ENCODE measurements at places on chromosomes 4 and X.
A peak's percentile ranks its signal among the peaks of the same experiment; 100 is the strongest.

DNA sequence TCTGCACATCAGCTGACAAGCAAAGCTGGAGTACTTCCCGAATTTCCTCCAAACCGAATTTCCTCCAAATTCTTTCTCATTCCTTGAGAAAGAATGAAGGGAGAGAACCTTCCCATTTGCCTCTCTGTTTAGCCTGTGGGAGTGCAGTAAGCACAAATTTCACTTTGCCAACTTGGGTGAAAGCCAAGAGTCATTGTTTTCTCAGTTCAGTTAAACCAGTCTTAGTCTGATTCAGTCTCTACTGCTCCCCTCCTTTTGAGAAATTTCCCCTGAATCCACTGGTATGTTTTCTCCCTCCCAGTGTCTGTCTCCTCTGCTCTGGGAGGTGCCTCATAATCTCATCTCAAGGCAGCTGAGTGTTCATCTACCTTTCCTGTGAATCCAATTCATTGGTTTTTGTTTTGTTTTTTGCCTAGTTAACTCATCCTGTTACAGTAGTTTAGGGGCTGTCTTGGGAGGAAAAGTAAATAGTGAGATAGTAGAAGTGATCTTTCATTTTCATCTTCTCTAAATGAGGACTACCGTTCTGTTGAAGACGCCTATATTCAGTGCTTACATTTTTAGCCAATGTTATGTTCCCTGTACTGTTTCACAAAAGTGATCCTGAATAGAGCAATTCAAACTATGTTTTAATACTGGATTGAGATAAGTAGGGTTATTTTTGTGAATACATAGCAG lies 49.0 kb downstream of the SYTL5 start:
- DNase-seq = no peak

DNA sequence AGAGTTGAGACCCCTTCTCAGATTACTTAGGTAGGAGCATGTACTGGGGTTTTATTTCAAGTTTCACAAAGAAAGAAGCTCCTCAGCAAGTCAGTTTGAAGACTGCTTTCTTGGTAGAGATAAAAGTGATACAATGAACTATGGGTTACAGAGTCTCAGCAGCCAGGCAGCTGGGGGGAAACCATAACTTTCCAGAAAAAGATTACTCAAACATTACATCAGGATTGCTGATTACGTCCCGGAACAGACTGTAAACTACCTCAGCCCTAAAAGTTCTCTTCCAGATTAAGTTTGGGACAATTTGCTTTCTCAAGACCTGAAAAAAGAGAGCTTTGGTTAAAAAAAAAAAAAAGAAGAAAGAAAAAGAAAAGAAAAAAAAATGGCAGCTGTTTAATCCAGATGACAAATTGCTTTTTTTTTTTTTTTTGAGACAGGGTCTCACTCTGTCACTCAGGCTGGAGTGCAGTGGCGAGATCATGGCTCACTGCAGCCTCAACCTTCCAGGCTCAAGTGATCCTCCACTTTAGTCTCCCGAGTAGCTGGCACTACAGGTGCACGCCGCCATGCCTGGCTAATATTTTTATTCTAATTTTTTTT lies 16.6 kb downstream of the SAT1 start:
- no peak for DNase-seq

DNA sequence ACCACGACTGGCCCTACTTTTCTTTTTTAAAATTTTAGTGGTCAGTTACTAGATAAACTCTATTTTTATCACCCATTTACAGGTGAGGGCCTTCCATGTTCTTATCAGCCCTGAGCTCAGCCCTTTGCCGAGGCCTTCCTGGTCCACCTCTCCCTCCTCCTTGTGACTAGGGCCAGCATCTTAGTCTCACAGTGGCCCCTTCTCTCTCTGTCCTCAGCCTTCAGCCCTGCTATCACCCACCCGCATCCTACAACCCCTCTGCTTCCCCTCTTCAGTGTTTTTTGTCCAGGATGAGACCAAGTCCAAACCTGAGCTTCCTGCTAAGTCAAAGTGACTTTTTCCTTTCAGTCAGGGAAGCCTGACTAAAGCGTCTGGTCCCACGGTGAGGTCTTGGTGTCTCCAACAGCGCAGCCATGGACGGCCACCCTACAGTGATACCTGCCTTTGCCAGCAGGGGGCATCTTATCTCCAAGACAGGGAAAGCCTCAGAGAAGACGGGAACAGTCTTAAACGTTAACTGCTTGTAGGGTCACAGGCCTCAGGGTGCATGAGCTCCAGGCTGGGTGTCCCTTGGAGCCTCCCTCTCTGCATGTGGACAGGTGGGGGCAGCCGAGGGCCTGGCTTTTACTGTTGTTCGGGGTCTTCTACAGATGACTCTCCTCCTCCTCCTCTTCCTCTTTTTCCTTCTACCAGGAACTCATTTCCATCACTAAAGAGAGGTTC lies 11.7 kb upstream of the GAGE10 start:
- DNase-seq = peak; percentile 71

DNA sequence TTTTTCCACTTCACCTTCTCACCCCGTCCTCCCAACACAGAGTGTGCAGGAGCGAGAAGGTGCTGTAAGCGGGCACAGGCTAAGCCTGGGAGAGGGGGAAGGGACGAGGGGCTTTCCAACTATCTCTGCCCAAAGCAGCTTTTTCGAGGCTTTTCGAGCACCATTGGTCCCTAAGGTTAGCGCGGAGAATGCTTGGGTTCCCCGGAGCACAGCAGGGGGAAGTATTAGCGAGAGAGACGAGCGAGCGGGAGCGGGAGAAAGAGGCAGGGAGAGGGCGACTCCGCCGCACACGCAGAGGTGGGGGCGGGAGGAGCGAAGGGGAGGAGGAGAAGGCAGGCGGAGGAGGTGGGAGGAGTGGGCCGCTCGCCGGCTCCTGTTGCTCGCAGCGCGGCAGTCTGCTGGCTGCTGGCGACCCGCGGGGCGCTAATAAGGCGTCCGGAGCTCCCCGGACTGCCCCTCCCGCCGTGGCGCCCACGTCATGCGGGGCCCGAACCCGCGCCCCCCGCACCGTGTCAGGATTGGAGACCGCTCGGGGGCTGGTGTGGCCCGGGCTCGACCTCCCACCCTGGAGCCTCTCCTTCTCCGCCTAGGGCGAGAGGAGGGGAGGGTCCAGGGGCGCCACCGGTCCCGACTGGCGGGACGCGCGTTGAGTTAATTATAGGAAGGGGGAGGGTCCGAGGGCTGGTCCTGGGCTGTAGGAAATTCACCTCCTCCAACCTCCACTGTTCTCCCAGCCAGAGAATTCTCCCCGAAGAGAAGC lies at the start of gene ADAMTS3:
Gene ADAMTS3 (minus strand): TSS at position 263 of the 760 bp plus-strand sequence. CDS start 459 bp downstream, outside the sequence.
- no peak for DNase-seq

GRCh38 chrX:150081076-150081475 lies 142.8 kb upstream of the EOLA2 start:
- DNase-seq = no peak

DNA sequence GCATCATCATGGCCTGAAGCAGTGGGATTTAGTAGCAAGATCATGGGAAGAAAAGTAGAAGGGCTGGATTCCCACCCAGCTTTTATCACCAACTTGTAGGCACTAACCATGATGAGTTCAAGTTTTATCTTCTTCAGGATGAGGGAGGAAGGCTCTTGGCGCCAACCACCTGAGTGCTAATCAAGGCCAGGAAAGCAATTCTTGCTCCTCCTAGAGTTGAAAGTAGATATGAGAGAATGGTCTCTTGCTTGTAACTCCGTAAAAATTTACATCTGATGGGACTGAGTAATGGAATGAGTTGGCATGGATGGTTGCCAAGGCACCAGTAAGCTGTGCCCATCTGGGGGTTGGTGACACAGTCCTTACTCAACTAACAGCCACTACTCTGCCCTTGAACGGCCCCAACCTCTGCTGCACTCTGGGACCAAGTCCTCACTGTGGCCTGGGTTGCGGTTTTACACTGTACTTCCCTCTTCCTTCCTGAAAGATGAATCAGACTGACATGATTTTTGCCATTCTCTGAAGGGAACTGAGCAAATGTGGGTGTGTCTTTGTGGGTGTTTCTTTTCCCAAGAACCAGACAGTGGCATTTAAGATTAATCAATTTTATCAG lies 39.4 kb upstream of the NDP start:
- DNase-seq = peak; percentile 54

- DNase-seq = no peak
Observed at GRCh38 chr4:26879805-26880204, 19.2 kb downstream of the STIM2 start.

GRCh38 chr4:6929339-6929811 lies 19.7 kb downstream of the TBC1D14 start:
- no peak for DNase-seq

GRCh38 chr4:132063829-132064228 lies 1085.3 kb upstream of the PCDH10 start:
- DNase-seq = no peak

DNA sequence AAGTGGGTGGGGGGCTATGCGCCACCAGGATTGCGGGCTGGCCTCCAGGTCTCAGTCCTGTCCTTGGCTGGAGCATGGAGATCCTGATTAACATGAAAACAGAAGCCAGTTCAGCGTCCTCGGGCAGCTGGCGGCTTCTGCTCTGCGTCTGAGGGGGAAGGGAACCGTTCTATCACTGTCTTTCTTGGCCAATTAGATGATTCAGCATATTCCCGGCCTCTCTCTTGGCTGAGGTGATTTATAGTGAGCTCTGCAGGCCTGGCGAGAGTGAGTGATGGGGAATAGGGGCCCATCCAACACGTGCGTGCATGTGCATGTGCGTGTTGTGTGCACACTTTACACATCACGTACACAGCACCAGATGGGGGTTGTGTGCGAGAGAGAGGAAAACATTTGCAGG lies 145.8 kb upstream of the ATP6AP2 start:
- no peak for DNase-seq

GRCh38 chrX:153934762-153935325 lies at the start of gene NAA10:
NAA10 (minus strand) TSS chrX:153935037; CDS start chrX:153934904, 133 bp downstream.
- DNase-seq = peak; percentile 65

DNA sequence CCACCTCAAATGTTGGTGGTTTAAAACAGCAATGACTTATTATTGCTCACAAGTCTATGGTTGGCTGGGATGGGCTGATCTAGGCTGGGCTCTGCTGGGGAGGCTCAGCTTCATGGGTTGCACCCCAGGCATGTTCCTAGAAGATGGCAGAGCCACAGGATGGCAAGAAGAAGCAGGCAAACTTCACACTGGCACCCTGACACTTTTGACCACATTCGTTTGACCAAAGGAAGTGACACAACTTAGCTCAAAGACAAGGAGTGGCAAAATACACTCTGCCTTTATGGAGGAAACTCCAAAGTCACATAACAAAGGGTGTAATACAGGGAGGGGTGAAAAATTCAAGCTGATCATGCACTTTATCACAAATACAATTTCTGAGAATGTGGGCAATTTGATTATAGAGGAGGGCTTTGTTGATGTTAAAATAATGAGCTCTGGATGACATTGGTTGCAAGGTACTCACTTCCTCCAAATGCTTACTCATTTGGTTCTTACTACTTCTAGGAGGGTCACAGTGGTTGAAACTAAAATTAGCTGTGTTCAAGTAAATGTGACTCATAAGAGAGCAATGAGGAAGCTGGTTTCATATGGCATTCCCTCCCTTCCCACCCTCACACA lies 249.2 kb upstream of the RPS6KA3 start:
- DNase-seq = peak; percentile 9

- DNase-seq = no peak
Observed at GRCh38 chr4:80803337-80803736, 227.2 kb upstream of the BMP3 start.

DNA sequence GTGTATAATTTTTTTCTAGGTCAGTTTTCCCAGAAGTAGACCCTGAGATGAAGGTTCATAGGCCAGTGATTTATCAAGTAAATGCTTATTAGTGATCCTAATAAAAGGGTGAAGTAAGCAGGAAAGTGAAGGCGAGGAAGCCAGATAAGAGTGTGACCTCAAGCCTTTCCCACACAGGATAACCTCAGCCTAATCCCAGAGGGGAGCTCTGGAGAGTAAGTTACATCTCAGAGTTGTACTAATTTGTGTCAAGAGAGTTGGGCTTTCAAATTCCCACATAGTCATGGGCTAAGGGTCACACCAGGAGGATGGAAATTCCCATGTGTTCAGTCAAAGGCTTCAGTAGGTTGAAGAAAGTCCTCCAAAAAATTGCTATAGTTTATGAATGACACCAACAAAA lies 191.4 kb downstream of the ADGRA3 start:
- no peak for DNase-seq

DNA sequence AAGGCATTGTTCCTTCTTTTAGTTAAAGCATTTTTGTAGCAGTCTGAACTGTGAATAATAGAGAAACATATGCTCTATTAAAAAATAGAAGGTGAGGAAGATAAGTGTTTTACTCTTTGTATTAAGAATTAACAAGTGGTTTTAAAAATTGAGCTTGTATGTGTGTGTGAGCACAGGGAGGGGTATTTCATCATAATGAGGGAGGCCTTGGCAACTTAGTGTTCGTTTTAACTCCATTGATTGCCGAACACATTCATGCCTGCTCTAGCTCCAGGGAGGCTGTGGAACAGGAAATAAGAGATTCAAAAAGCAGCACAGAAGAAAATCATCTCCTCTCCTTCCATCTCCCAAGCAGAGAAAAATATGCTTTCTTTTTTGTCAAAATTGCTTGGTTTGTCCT lies 14.8 kb downstream of the SHROOM3 start:
- DNase-seq = no peak

- DNase-seq = peak; percentile 75
Observed at GRCh38 chrX:16946361-16946964, at the start of gene REPS2. REPS2 (plus strand) TSS chrX:16946658; CDS start chrX:16946862, 204 bp downstream.

DNA sequence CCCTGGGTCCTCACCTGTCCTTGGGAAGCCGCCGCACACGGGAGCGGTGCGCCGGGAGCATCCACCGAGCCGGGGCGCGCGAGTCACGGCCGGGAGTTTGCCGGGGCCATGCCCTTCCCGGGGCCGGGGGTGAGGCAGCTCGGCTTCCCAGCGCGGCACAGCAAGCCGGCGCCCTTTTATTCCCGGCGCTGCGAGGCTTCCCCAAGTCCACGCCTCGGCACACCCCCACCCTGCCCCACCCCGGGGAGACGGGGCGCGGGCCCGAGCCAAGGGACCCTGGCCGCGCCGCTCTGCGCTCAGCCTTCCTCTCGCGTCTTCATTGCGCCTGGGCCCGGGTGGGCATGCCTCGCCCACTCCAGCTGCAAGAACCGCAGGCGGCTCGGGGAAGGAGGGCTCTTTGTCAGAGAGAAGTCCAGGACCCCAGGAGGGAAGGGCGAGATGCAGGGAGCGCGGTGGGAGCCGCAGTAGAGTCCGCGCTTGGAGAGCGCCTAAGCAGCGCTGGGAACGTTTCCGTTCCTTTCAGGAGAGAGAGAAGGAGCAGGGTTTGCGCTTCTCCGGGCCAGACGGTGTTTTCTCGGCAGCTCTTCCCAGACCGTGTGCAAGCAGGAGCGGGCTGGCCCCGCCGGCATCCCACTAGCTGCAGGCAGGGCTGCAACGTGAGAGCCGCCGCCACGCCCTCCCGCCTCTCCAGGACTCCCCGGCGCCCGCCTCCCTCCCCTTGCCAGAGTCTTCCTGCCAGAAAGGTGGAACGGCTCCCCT lies at the start of gene MXRA5:
Gene MXRA5 (minus strand): TSS at position 152 of the 759 bp plus-strand sequence. CDS start 2,819 bp downstream, outside the sequence.
- no peak for DNase-seq

- peak; percentile 70 for DNase-seq
Observed at GRCh38 chr4:26197018-26197779, 123.6 kb upstream of the RBPJ start.

DNA sequence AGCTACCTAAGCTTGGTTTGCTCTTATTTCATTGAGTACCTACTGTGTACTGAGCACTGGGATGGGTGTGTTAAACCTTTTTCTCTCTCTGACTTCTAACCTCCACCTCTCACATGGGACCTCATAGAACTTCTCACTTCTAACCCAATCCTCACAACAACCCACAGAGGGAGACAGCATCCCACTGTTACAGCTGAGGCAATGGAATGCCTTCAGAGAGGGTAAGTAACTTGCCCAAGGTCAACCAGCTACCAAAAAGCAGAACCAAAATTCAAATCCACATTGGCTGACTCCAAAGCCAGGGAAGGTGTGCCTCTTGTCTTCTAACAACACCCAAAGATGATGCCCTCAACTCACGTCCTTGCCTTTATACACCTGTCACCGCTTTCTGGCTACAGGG lies 5.4 kb downstream of the SEL1L3 start:
- DNase-seq = no peak
